ENCODE measurements at places on chromosomes 11 and 22.

DNA sequence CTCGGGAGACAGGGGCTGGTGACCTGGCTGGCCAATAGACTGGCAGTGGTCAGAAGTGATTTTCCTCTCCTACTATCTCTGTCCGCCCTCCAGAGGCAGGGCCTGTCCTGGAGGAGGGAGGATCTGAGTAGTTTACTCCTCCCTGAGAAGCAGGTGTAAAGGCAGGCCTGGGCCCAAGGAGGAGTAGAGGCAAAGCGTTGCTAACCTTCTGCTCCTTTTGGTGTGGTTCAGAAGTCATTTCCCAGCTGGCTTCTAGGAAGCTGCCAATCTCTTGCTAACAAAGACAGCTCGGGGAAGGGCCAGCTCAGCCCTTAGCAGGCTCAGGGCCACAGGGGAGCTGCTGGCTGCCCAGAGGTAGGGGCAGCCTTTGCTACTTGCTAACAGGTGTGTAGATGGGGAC lies 151.1 kb upstream of the NECTIN1 start:
- DNase-seq, result no peak

DNA sequence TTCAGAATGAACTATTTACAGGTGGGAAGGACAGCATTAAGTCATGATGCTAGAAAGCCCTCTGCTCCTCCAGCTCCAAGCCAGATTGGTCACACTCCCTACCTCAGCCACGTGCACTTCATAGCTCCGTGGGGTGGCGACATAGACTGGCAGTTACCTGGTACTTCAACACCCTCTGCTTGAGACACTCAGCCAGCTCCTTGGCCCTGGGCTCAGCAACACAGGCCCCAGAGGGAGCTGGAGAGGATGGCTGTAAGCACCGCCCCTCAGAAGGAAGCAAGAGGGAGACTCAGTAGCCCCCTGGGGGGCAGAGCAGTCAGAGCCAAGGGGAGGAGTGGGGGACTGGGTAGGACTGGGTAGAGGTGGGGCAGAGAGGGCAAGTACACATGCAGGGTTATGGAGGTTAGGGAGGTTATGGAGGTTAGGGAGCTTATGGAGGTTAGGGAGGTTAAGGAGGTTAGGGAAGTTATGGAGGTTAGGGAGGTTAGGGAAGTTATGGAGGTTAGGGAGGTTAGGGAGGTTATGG lies 102.1 kb upstream of the BID start:
- no peak for DNase-seq

DNA sequence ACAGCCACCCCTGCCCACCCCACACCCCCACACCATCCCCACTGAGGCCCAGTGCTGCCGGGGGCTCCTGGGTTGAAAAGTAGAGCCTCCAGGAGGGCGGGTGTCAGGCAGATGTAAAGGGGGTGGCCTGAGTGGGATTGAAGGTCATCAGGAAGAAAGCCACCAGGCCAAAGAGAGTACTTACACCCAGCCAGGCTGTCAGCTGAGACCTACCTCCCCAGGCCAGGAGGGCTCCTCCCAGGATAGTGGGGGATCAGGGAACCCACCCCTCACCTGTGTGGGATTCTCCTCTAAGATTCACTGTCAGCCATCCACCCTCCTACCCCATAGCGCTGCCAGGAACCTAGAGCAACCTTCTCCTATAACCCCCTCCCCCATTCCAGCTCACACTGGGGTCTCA lies 17.2 kb upstream of the FCHSD2 start:
- no peak for DNase-seq

DNA sequence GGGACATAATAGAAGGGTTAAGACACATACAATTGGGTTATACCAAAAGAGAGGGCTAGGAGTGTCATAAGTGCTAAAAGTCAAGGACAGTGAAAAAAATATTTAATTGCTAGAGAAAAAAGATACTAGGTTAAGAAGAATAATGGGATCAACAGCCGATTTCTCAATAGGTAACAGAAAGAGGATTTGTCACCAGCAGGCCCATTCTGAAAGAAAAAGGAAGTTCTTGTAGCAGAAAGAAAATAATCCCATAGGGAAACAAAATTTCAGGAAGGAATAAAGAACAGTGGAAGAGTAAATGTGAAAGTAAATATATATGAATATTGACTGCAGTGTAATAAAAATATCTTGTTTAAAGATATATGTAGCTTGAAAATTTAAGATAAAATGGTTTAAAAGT lies 43.3 kb upstream of the ADORA2A start:
- no peak for DNase-seq

- no peak for DNase-seq
Measured at GRCh38 chr22:32634421-32634981, 159.9 kb downstream of the FBXO7 start.

DNA sequence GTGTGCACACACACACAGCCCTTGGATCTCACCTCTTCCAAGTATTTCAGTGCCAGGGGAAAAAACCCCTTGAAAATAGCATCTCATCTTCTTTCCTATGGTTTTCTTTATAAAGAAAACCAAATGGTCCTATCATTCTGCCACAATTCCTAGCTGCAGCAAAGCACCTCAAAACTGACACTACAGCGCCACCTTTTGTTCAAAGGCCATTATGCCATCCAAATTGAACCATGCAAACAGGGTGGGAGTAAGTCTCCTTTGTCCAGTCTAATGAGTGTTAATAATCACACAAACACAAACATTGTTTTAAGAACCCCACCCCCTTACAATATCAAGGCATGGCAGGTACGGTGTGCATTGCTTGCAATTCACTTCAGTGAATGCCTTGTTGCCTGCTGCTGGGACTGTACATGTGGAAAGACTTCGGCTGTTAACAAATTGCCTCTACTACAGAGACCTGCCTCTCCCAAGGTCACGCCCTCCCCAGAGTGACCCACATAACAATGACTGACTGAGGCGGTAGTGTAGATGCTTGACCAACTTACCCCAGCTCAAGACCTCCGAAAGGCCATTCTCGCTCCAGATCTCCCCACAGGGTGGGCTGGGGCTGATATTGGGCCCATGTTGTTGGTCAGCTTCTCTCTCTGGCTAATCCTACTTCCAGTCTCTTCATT lies 31.7 kb downstream of the FAM181B start:
- DNase-seq, result no peak

- no peak for DNase-seq
Measured at GRCh38 chr11:43632181-43632580, 48.4 kb upstream of the HSD17B12 start.

- no peak for DNase-seq
Measured at GRCh38 chr11:18714443-18714780, 11.6 kb downstream of the IGSF22 start.

- no peak for DNase-seq
Measured at GRCh38 chr11:2998073-2998850, 6.1 kb upstream of the NAP1L4 start.

GRCh38 chr11:118313242-118313641 lies 8.7 kb downstream of the CD3E start:
- no peak for DNase-seq

- no peak for DNase-seq
Measured at GRCh38 chr11:65625628-65626342, 10.2 kb downstream of the PCNX3 start.

GRCh38 chr11:97336064-97336463 lies 946.3 kb downstream of the JRKL start:
- no peak for DNase-seq

GRCh38 chr22:49507607-49508292 lies 319.9 kb downstream of the BRD1 start:
- DNase-seq, result no peak

GRCh38 chr11:13276454-13276831 lies 1.1 kb upstream of the BMAL1 start:
- DNase-seq, result no peak

DNA sequence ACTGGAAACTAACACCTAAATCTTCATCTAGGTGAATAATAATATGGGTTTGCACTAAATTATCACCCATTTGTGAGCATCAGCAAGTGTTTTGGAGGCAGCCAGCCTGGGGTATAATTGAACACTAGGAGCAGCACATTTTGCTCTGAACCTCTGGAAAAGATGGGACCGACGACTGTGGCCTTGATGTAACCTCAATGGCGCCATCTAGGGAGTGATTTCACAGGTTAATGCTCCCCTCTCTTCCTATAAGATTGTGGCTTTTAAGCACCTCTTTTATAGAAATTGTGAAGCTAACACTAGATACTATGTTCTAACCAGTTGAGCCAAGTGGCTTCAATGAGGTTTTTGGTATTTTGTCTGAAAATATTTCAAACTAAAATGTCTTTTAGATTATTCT lies 203.7 kb downstream of the NELL1 start:
- no peak for DNase-seq

DNA sequence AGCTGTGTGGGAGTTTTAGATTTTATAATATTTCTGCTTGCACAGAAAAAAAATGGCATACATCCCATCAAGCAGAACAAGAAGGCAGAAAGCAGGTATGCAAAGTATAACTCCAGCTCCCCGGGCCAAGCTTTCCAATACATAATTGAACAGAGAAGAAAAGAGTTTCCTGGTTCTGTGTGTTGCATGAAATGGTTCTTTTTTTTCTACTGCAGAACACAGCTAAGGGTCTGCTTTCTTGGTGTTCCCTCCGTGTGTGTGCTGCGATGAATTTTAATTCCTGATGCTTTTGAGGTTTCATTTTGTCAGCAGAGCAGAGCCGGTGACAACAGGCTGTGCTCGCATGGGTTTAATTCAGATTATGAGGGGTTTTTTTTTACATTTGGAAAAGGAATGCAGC lies 70.7 kb upstream of the TTC12 start:
- no peak for DNase-seq

GRCh38 chr11:32232516-32232915 lies 141.6 kb downstream of the RCN1 start:
- no peak for DNase-seq

GRCh38 chr22:40482391-40482790 lies 112.0 kb downstream of the SGSM3 start:
- DNase-seq, result no peak

DNA sequence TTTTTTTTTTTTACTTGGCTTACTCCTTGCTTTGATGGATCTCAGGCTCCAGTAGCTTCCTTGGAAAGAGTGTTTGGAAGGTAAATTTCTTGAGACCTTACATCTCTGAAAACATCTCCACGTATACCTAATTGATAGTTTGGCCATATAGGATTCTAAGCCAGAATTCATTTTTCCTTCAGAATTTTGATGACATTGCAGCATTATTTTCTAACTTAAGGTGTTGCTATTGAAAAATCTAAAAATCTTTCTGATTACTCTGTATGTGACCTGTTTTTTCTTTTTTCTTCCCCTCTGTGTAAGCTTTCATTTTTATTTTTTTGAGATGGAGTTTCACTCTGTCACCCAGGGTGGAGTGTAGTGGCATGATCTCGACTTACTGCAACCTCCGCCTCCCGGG lies 23.1 kb upstream of the SPTBN2 start:
- no peak for DNase-seq

DNA sequence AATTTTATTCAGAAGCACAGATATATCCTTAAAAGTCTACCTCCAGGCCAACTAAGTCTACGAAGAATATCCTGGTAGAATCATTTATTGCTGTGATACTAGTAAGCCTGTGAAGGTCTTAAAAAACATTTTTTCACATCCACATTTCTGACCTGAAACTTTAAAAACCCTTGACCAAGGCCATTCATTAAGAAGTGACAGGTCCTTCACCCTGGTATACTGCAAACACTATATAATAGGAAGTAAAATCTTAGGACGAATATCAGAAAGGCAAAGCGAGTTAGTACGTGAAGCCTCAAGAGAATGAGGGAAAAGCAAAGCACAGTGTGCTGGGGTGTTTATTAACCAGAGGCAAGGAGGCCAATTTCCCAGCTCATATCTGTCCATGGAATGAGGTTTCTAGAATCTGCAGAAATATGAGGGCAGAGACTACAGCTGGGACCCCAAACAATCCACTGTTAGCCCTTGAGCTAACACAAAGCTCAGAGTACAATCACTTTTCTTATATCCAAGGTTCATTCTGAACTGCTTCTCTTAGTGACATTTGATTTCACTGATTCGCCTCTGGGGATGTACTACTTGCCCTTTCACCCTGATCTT lies 71.0 kb downstream of the AMBRA1 start:
- DNase-seq, result no peak

GRCh38 chr11:61133956-61134662 lies 27.1 kb downstream of the VPS37C start:
- DNase-seq, result no peak

DNA sequence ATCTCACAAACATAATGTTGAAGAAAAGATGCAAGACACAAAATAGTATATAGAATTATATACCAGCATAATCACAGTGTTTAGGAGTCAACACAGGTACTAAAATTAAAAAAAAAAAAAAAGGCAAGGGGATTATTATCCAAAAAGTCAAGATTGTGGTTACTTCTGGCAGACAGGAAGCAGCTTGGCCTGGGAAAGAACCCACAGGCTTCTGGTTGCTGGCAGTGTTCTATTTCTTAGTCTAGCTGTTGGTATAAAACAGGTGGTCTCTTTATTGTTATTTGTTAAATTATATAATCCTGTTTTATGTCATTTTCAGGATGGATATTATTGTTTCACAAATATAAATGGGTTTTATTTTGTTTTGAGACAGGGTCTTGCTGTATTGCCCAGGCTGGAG lies 54.0 kb downstream of the C11orf58 start:
- DNase-seq, result no peak

DNA sequence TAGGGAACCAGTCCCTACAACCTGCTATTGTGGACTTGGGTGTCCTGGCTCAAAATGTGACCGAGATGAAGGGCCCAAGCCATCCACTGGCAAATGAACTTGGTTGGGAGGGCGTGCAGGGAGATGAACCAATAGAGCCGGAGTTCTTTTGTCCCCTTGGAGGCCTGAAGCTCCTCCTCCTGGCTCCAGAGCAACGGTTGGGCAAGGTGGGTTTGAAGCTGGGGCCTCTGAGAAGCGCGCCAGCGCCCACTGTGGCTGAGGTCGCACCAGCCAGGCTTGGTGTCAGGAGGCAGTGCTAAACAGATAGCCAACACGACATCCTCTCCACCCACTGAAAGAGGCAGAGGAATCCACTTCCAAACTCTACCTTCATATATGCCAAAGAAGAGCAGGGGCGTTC lies 36.0 kb upstream of the PACSIN2 start:
- no peak for DNase-seq

Data from activated T-helper 1 cell treated with anti-CD3 and anti-CD28 coated beads, Interleukin-2, amount 50 U/mL, for 16 hours (primary cell).